ENCODE measurements at places on chromosomes 7 and 10.

- DNase-seq, result no peak
These were observed 165.0 kb upstream of the TBX20 start for GRCh38 chr7:35418716-35419390.

DNA sequence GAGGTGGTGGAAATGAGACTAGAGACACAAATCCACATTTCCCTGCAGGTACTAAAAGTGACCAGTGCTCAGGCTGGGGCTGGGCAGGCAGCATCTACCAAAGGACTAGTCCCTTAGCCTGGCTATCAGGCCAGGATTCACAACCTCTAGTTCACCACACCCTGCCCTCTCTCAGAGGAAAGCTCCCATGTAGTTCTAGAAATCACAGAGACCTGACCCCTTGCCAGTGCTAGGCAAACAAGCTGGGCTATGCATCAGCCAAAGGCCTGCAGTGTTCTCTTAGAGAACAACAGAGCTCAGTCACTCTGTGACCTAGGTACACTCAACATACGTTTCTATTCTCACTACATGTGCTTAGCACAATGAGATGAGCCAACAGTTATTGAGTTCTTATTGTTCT is 26.7 kb upstream of the LRRC4 start:
- DNase-seq, result no peak

GRCh38 chr7:86963599-86964230 is 95.7 kb downstream of the ELAPOR2 start:
- DNase-seq, result peak; percentile 48

GRCh38 chr10:111481866-111482265 is 405.0 kb downstream of the ADRA2A start:
- DNase-seq, result no peak

DNA sequence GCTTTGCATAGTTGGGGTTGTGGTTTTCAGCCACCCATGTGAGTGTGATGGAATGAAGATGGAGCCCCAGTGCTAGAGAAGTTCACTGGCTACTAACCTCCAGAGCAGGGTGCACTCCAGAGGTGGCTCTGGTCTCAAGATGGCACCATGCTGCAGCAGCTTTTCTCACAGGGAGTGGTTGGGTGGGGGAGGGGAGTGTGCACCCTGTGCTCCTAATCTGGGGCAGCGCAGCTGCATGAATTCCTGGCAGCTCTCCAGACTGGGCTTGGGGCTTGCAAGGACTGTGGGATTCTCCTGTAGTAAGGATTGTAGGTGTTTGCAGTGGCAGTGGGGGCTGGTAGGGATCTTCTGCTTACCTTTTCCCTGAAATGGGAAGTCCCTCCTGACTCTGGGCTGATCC is 23.7 kb downstream of the PHTF2 start:
- no peak for DNase-seq

GRCh38 chr7:45660201-45660900 is 86.2 kb downstream of the ADCY1 start:
- no peak for DNase-seq

GRCh38 chr7:158431941-158432347 is 155.7 kb downstream of the PTPRN2 start:
- DNase-seq, result peak; percentile 34

- DNase-seq, result no peak
These were observed 47.6 kb downstream of the PRTFDC1 start for GRCh38 chr10:24904824-24905223.

Data from fibroblast of skin of right quadriceps (primary cell).